Karpas-422 (cell line): ENCODE measurements at places on chromosomes 7 and 10.

DNA sequence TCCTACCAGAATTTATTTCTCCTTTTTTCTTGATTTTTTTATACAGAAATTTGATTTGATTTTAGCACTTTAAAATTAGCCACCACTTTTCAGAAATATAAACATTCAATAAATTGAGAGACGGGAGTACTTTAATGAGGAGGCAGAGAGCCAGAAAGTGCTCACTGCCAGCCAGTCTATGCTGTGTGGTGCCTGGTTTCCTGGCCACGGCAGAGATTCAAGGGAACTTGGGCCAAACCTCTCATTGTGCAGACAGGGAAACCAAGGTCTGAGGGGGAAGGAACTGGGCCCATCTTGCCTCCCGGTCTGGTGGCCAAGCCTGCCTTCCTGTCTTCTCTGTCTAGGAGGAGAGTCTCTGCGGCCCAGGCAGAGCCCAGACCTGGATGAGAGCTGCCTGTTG, 25.9 kb downstream of the ADAMTS14 start:
- DNase-seq: no peak

GRCh38 chr10:26534384-26534783, 96.2 kb downstream of the APBB1IP start:
- no peak for DNase-seq

DNA sequence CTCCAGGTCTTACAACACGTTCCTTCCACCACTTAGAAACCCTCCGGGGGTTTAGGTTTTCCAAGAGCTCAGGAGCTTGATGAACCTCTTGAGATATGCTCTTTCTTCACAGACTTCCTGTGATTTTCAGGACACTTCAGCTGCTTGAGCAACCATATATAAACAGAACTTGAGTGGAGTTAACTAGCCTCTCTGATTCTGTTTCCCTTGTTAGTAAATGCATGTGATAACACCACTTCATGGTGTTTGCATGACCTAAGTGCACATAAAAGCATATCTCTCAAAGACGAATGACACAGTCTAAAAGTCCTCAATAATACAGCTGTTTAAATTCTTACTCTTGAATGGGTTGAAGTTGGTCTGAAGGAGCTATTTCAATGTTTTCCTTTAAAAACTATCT, 9.9 kb downstream of the PRR15 start:
- DNase-seq: peak; percentile 19

DNA sequence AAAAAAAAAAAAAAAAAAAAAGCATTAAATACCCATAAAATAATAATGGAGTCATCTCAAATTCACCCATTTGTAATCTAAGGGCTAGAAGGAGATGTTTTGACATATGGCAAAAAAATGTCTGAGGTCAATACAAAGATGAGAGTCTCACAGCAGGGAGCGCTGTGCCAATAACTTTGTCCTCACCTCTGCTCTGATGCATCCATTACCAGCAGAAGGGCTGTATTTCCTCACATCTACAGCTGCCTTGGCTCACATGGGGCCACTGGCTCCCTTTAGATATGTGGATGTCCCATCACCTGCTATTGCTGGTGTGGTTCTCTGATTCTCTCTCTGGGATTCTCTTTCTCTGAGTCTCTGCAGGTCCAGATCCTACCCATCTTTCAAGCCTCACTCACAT, 90.3 kb upstream of the FAM133B start:
- no peak for DNase-seq

DNA sequence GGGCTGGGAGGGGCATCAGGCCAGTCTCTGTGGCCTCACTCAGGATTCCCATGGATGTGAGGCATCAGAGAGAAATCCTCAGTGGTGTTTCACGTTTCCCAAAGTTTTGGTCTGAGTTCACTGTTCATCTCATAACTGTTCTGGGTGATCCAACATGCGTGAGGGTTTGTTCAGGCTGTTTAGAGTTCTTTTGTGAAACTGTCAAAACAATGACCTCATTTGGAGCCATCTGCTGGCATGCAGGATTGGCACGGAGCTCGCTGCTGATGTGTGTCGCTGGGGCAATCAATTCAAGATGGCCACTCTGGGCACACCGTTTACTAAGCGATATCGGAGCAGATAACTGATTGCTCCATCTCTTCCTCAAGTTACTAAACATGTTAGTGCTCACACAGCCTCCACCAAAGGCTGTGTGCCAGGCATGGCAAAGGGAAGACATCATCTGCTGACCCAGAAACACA, 365.6 kb downstream of the WDR11 start:
- no peak for DNase-seq

GRCh38 chr10:75012471-75012870, 99.0 kb upstream of the SAMD8 start:
- DNase-seq: no peak

DNA sequence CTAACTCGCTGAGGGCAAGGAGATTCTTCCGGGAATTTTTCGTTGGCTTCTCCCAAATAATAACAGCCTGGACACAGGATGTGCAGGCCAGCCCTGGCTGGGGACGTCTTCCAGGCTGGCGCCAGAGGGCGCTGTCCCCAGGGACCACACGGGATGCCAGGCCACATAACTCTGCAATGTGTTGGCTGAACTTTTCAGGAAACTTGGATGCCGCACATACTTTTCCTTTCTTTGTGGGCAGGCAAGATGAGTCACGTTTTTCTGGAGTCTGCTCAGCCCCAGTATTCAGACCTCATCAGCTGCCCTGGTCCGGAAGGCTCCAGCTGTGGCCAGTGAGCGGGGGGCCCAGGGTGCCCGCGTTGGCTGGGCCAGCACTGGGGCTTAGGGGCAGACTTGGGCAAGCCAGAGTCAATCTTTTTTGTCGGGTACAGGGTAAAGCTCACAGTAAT, 122.7 kb downstream of the PRKAG2 start:
- DNase-seq: peak; percentile 83

GRCh38 chr7:97818066-97818663, 54.0 kb downstream of the ASNS start:
- no peak for DNase-seq

DNA sequence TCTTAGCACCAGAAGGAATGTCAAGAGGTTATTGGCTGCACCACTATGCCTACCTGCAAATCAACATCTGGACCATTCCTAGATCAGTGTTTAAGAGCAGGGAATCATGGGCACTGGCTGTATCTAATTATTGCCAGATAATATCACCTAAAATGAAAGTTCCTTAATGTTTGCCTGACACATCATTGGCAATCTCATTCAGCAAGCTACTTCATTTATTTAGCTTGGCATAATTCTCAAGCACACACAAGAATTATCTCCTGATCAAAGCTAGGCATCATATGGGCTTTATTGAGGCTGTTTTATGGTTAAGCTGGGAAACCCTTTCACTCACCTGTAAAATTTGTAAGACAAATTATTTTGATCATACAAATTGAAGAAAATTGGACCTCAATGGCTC, 581.7 kb downstream of the INHBA start:
- DNase-seq: no peak

DNA sequence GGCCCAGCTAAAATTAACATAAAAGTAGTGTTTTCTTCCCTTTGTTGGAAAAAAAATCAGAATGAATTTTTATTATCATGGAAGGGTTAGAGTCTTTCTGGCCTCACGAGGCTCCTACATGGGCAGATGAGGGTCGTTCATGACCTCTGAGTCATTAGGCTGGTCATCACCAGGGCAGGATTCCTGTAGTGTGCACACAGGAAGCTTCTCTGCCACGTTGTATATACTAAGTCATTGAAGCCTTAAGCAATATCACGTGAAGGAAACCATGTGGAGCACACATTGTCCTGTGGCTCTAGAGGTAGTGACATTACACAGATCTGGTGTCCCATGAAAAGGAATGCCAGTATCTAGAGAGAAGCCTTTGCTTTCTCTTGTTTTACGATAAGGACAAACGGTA, 84.7 kb upstream of the C1QL3 start:
- no peak for DNase-seq

- DNase-seq: no peak
These were observed 16.3 kb upstream of the MYL7 start for GRCh38 chr7:44157116-44158080.

- no peak for DNase-seq
These were observed 87.0 kb downstream of the NEUROD6 start for GRCh38 chr7:31253532-31253931.

DNA sequence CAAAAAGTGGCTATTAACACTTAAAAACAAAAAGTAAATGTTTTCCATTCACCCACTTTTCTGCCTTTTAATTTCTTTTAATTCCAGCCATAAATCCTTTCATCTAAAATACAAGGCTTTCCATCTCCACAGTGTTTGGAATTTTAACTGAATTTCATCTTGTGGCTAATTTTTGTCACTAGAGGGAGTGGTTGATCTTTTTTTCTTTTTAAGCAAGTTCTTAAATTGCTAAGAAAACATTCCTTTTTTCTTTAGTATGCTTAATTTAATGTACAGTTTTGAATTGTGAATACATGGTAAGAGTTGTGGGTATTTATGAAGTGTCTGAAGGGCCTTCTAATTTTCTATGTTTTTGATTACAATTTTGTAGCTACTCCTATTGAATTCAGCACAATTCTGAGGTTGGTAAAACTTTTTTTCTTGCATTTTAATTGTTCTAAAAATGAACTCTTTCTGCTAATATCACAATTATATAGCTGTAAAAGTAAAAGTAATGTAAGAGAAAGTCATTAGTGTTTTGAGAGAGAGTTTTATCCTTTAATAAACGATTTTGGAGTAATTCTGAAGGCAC, 54.9 kb upstream of the ANK3 start:
- DNase-seq: peak; percentile 53

DNA sequence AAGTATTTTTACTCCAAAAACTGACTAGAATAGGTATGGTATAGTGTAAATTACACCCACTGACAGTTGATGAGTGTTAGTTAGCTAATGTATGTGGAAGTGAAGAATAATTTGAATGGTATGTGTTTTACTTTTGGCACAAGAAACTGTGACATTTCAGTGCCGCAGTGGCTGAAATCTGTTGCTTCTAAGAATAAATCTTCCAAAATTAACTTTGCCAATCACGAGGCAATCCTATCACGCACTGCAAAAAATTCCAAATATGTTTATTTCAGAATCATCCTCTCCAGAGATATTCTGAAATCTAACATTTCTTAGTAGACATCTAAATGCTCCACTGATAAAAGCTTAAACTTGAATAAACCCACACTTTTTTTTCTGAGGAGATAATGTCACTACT, 61.2 kb downstream of the PCLO start:
- DNase-seq: no peak

- no peak for DNase-seq
These were observed 2.8 kb upstream of the SVIL start for GRCh38 chr10:29637537-29637936.

GRCh38 chr7:37100735-37101331, 347.8 kb downstream of the ELMO1 start:
- DNase-seq: no peak

DNA sequence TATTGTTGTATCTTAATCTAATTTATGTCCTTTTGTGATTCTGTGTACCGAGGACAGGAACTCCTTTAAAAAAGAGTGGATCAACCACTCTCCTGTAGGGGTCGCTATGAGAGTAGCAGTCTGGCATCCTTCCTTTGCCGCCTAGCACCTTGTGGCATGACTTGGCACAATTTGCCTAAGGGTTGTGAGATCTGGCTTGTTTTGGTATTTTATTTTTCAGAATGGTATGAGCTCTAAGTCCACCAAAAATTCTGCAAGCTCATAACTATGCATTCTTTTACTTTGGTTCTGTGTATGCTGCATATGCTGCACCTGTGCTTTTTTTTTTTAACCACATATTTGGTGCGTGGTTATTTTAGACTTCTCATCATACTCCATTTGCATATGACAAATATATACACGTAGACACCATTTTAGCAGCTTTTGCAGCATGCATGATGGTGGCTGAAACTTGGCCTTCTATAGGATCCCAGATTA, 112.8 kb downstream of the CDK14 start:
- DNase-seq: peak; percentile 96

GRCh38 chr10:15469111-15469510, 98.0 kb upstream of the FAM171A1 start:
- no peak for DNase-seq

DNA sequence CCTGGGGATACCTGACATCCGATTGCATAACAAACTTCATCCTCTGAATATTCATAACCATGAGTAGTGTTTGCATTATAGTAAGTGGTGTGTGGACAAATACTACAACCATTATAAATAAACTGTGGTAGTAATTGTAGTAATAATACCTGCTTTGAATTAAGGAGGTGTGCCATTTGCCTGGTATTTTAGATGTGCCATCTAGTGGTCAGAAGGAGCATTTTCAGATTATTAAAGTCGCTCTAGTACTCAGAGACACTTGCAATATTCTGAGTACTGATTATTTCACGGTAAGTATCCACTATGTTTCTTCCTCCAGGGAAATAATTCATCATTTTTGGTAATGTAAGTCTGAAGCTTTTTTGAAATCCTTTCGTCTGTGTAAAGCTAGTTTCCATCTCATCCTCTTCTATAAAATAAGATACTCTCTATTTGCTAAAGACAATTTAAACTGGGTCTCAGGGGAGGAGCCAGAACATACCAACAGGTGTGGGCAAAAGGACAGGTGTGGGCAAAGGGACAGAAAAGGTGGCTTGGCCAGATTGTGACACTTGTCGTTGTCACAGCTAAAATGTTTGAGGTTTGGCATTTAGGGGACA, 115.3 kb upstream of the WDR11 start:
- peak; percentile 80 for DNase-seq

DNA sequence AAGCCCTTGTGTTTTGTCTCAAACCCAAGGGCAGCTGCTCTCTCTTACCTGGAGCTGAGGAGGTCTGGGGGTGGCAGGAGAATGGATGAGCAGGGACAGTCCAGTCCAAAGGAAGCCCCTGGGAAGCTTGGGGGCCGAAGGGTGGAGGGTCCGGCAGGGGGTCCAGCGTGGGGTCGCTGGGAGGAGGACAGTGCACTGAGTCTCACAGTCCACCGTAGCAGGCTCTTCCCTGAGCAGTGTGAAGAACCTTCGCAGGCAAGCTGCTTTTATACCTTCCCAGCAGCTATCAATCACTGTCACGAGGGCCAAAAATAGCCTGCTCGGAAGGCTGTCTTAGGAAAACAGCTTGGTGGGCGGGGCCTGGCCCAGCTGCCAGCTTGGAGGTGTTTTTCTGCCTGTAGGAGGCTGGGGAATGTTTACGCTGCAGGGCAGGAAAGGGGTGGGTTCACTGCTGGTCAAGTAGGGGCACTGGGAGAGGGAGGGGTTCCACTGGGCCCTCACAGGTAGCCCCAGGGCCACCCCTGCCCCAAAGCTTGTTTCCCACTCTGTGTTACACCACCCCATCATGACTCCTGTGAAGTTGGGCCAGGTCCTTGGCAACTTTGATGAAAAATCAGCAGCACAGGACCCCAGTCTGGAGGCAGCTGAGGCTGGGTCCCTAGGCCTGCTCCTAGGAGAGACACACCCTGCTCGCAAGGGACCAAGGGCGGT, at the start of gene DEPP1:
Gene DEPP1, minus strand, starts transcription at position 240 of the 711 bp plus-strand sequence. CDS start 779 bp downstream, outside the sequence.
- DNase-seq: no peak

GRCh38 chr7:26619348-26619984, 244.9 kb downstream of the SKAP2 start:
- DNase-seq: no peak

- DNase-seq: no peak
These were observed 21.5 kb downstream of the SLC18A2 start for GRCh38 chr10:117262291-117262902.

GRCh38 chr7:29408841-29409243, 154.8 kb upstream of the PRR15 start:
- DNase-seq: peak; percentile 91

- DNase-seq: no peak
These were observed 16.2 kb downstream of the GPR22 start for GRCh38 chr7:107486041-107486440.

GRCh38 chr7:29852457-29852856, 46.1 kb downstream of the WIPF3 start:
- DNase-seq: no peak

- DNase-seq: peak; percentile 100
These were observed at the start of gene CCAR1 for GRCh38 chr10:68720793-68721672. TSS of gene CCAR1 (plus strand) at chr10:68721239. CDS start at chr10:68722505, 1,266 bp downstream.

GRCh38 chr7:119522263-119522662, 750.7 kb upstream of the KCND2 start:
- no peak for DNase-seq

GRCh38 chr7:9981742-9982349, 991.8 kb upstream of the PHF14 start:
- DNase-seq: no peak
